Natural killer cell (primary cell): ENCODE measurements at places on chromosomes 11 and 22.

- no peak overlapping the region for H3K27ac ChIP-seq
- H3K27me3 ChIP-seq, result no peaks in the 10 kb centered on the region
- H3K4me1 ChIP-seq, result no peaks in the 10 kb centered on the region
- H3K36me3 ChIP-seq, result no peaks in the 10 kb centered on the region
- no peak overlapping the region for H3K4me3 ChIP-seq
- no peak for DNase-seq
These were observed 867.2 kb upstream of the RAG2 start for GRCh38 chr11:37465221-37465620.

GRCh38 chr11:47314992-47315391, 37.5 kb downstream of the MYBPC3 start:
- H3K27ac ChIP-seq, result no peak overlapping the region
- no peak overlapping the region for H3K4me3 ChIP-seq
- H3K36me3 ChIP-seq, result peaks cover 62% of the 10 kb centered on the region
- no peak for DNase-seq

- H3K27me3 ChIP-seq, result no peaks in the 10 kb centered on the region
- peak; percentile 65 for DNase-seq
These were observed 131.6 kb downstream of the MAML2 start for GRCh38 chr11:96211436-96211835.

DNA sequence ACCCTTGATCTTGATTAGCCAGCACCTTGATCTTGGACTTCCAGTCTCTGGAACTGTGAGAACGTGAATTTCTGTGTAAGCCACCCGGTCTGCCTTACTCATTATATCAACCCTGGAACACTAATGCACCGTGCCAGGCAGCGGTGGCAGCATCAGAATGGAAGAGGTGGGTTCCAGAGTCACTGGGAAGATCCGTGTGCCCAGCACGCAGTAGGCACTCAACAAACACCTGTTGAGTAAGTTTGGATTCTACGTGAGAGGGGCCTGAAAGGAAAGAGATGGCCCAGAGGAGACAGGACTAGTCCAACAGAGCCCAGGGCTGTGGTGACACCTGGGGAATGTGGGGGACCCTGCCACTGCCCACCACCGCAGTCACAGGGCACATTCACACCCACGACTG, 6.6 kb upstream of the UPK3A start:
- H3K36me3 ChIP-seq, result no peaks in the 10 kb centered on the region
- no peak overlapping the region for H3K27ac ChIP-seq
- no peak overlapping the region for H3K4me3 ChIP-seq
- no peaks in the 10 kb centered on the region for H3K4me1 ChIP-seq
- DNase-seq, result no peak
- H3K27me3 ChIP-seq, result no peaks in the 10 kb centered on the region

DNA sequence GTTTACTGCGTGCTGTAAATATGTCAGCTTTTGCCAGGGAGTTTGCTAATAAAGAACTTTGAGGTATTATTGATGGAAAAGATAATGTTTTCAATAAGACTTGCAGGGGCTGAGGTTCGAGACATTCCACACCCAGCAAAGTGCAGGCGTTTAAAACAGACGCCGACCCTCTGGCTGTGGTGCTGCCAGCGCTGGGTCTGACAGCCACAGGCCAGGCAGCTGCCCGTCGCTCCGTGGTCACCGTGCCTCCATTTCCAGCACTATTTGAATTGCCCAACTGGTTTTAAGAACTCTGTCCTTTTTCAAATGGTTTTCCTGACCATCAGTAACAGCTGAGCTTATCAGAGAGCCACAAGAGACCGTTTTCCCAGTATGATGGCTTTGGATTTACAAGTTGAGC, 28.1 kb upstream of the ALX4 start:
- H3K4me3 ChIP-seq, result no peak overlapping the region
- H3K4me1 ChIP-seq, result no peaks in the 10 kb centered on the region
- no peak overlapping the region for H3K27ac ChIP-seq
- peaks cover 9% of the 10 kb centered on the region for H3K27me3 ChIP-seq
- DNase-seq, result no peak
- no peaks in the 10 kb centered on the region for H3K36me3 ChIP-seq

- no peaks in the 10 kb centered on the region for H3K36me3 ChIP-seq
- H3K27me3 ChIP-seq, result no peaks in the 10 kb centered on the region
- no peak for DNase-seq
- no peak overlapping the region for H3K27ac ChIP-seq
- peaks cover 20% of the 10 kb centered on the region for H3K4me1 ChIP-seq
- no peak overlapping the region for H3K4me3 ChIP-seq
These were observed 68.1 kb upstream of the LMO1 start for GRCh38 chr11:8331767-8332166.

- H3K27me3 ChIP-seq, result no peaks in the 10 kb centered on the region
- no peaks in the 10 kb centered on the region for H3K36me3 ChIP-seq
- no peak overlapping the region for H3K27ac ChIP-seq
- DNase-seq, result no peak
These were observed 43.0 kb upstream of the WT1 start for GRCh38 chr11:32478277-32478731.
